ENCODE measurements at places on chromosomes 2 and 18.

DNA sequence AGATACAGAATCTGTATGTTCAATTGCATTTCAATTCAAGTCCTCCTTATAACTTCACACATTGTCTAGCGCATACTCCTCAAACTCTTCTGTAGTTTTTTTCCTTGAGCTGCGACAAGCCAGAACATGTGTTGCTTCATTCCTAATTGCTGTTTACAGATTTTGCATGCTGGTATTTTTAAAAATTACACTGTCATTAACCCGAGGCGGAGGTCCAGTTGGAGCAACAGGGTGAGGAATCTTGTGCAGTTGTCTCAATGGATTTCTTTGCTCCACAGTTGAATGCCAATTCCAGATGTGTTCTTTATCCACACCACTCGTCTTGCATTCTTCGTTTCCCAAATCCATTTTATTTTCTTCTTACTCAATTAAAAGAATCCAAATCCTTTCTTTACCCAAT lies 16.4 kb upstream of the SERPINB13 start:
- DNase-seq = no peak

GRCh38 chr2:58042486-58042970 lies 4.1 kb upstream of the VRK2 start:
- DNase-seq = peak; percentile 16

DNA sequence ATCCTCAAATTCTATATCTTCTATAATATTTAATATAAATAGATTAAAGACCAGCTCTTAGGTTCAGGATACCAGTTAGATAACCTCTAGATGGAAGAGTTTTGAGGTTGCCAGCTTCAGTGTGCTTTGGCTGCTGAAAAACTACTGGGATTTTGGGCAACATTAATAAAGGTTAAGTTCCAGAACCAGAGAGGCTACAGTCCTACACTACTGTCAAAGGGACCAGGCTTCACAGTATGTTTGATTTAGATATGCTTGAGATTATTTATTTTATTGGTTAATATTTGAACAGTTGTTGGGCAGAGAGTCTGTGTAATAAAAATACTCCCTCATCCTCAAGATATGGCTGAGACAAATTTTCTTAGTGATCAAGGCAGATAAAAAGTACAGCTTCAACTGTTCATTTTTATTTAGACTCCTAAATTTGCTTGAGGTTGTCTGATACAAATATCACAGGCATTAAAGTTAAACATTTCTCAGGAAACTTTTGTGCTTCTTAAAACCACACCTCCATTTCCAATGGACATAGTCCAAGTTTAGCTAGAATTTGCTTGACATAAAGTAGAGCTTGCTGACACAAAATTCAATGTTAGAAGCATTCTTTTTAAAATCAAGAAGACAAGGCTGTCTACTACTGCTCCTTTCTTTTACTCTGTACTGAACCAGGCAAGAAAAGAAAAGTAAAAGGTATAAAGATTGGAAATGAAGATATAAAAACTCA lies 19.7 kb upstream of the TMEM17 start:
- no peak for DNase-seq

DNA sequence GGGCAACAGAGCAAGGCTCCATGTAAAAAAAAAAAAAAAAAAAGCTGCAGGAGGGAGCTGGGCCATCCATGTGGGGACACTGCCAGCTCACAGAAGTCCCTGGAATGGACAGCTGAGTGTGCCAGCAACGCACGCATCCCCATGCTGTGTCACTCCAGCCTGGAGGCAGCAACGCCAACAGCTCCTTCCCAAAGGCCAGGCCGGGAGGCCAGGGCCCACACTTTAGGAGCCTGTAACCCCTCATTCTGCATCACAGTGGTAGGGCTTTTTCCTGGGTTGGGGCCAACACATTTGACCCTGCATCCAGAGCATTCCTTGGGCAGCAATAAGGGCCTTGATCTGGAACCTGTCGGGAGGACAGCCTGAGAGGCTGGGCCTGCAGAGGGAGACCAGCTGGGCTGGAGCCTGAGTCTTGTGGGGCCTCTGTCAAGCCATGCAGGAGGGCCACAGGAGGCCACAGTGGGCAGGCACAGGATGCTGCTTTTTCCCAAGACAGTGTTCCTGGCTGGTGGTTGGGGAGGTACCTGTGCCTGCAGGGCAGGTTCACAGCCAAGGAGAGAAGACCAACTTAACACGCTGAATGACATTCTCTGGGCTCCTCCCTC lies 16.8 kb upstream of the KCNK3 start:
- no peak for DNase-seq

GRCh38 chr2:232658217-232658785 lies 24.9 kb downstream of the EFHD1 start:
- no peak for DNase-seq

- no peak for DNase-seq
Measured at GRCh38 chr18:35750929-35751328, 169.4 kb downstream of the GALNT1 start.

DNA sequence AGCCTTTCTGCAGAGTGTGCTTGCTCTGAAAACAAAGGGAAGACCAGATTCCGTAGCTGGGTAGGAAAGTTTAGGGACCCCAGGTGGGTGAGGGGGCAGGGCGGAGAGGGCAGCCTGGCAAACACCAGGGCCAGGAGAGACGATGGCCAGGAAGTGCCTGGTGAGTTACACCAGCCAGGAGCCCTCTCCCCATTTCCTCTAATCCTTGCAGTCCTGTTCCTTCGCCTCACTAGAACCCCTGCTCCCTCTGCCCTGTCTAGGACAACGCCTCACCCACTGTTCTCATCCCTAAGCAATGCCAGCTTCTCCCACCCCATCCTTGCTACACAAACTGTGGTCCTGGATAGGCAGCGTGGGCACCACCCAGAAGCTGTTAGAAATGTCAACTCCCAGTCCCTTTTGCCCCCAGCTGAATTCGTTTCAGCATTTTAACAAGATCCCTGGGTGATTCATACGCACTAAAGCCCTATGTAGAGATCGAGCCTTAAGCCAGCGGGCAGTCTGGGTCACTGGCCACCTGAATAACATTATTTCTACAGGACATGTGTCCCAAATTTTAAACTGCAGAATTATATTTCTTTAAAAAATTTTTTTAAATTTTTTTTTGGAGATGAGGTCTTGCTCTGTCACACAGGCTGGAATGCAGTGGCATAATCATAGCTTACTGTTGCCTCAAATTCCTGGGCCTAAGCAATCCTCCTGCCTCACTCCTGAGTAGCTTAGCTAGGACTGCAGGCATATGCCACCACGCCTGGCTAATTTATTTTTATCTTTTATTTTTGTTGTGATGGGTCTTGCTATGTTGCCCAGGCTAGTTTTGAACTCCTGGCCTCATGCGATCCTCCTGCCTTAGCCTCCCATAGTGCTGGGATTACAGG lies 10.9 kb downstream of the WIPF1 start:
- no peak for DNase-seq

GRCh38 chr2:38230756-38231155 lies 146.3 kb downstream of the ATL2 start:
- no peak for DNase-seq

GRCh38 chr2:45654250-45654649 lies 2.8 kb downstream of the PRKCE start:
- DNase-seq = no peak

GRCh38 chr2:160222546-160223283 lies 22.6 kb upstream of the ITGB6 start:
- no peak for DNase-seq

- no peak for DNase-seq
Measured at GRCh38 chr2:111111101-111111755, 9.5 kb upstream of the BCL2L11 start.
